ENCODE measurements at places on chromosomes 7 and 10. TPM values are rescaled to one million over a fixed set of nuclear protein-coding genes. Genes with fewer than 3 reads are reported as not detected.

The CASP2 gene
- total RNA-seq: 91.1 TPM

The CAMK2B gene
- 1.8 TPM for total RNA-seq

The PAPSS2 gene
- total RNA-seq: 0.05 TPM

The CRYGN gene
- 0.11 TPM for total RNA-seq

The ZNF273 gene
- total RNA-seq: 12.5 TPM

The ENKUR gene
- 0.11 TPM for total RNA-seq

The MALRD1 gene
- not detected for total RNA-seq

The COBL gene
- not detected for total RNA-seq

The BUB3 gene
- total RNA-seq: 230 TPM

The ATG9B gene
- total RNA-seq: 6.9 TPM

The C10orf67 gene
- 0.41 TPM for total RNA-seq

The SRRM3 gene
- not detected for total RNA-seq

The R3HCC1L gene
- total RNA-seq: 16.8 TPM

The GRID1 gene
- not detected for total RNA-seq

The FGL2 gene
- 0.16 TPM for total RNA-seq

The SRI gene
- total RNA-seq: 193 TPM

The ADCY1 gene
- 1.2 TPM for total RNA-seq
